Effector CD4-positive, alpha-beta T cell (primary cell): ENCODE measurements at places on chromosomes 1 and 21.
A peak's percentile ranks its signal among the peaks of the same experiment; 100 is the strongest.

DNA sequence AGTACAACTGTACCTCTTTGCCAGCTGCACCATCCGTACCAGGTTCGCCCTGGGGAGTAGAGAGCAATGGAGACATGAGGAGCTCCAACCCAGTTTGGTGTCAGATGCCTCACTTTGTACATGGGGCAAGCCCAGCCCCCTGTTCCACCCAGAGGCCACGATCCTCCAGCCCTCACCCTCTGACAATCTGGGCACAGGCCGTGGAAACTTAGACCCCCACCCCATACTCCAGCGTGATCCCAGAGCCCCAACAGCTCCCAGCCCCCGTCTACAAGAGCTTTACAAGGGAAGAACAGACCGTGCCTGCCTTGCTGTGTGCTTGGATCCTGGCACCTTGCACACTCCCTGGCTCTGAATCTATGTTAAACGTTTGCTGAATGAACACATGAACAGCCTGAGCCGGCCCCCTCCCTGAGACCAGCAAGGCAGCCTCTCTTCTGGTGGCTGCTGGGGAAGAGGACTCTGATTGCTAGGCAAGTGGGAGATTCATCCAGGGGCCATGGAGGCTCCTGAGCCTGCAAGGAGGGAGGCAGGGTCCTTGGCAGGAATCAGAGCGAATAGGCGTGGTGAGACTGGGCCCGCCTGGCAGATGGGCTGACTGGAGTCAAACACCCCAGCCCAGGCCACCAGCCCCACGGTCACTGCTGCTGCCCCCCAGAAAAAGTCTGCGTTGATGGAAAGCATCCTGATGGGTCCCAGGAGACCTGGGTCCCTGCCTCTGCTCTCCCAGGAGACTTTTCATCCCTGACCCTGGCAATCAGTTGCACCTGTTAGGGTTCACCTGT lies 12.5 kb upstream of the PEF1 start:
- no peak for DNase-seq

DNA sequence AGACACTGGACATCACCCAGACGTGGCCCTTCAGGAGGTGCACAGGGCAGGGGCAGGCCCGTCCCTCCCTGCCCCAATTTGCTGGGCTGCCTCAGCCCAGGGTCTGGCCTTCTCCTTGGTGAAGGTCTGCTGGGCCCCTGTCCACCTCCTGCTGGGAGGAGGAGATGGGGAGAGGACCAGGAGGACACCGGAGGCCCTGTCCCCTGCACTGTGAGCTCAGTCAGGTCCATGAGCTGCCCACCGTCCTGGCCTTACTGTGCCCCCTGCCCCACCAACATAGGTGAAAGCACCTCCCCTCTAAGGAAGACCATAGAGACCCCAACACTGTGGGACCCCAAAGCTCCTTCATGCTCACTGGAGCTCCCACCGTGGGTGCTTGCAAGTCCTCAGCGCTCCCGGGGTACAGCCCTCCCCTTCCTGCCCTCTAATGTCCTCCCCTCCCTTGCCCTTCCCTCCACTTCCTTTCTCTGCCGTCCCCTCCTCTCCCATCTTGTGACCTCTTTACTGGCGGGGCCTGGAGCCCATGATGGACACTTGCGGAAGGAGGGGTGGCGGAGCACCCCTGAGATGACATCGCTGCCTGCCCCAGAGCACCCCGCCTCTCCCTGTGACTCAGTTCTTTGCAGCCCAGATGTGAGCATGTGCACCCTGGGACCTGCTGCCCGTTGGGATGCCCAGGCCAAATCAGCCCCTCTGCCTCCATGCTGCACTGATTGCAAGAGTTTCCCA lies 4.6 kb downstream of the LRRC3 start:
- no peak for DNase-seq

GRCh38 chr21:39726133-39726532 lies 18.9 kb upstream of the IGSF5 start:
- DNase-seq, result no peak

GRCh38 chr1:207493212-207493611 lies 2.7 kb upstream of the CR1 start:
- no peak for DNase-seq

DNA sequence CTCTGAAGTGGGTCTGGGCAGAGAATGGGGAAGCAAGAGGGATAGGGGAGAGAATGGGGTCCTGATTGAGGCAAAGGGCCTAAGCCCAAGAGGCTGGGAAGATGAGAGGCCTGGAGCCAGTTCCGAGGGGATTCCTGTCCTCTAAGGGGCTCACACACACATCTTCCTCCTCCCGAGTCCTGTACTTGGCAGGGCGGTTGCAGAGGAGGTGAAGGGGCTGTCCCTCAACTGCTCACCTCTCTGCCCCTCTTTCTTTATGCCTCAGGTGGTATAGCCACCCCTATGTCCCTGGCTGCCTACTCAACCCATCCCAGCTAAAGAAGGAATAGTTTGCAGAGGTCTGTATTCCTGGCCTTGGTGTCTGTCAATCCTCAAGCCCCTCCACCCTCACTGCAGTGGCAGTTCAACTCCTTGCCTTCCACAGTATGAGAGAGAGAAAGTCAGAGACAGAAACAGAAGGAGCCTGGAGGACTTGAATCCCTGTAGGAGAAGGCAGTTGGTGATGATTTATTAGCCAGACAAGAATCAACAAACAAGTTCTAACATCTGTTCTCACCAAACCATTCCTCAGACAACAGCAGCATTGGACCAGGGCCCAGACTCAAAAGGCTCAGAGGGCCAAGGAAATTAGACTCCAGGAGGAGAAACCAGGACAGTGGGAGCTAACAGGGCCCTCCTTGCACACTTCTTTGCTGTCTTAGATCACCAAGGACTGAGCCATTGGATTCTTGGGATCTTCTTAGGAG lies 10.7 kb downstream of the SH2D2A start:
- no peak for DNase-seq

DNA sequence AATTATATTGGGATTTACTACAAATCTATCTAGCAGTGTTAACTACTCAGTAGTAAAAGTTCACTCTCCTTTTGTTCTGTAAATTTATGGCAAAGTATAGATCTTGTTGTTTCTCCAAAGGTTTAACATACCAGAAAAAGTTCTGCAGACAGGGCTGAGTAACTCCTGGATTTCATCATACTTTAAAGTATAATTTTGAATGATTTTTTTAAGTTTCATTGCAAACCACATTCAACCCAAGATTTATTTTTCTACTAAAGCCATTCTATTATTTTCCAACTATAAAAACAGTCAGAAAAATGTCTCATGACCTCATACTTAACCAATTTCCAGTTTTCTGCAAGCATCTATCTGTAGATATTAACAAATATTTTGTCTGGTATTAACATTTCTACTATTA lies 585.8 kb upstream of the ZRANB2 start:
- no peak for DNase-seq

DNA sequence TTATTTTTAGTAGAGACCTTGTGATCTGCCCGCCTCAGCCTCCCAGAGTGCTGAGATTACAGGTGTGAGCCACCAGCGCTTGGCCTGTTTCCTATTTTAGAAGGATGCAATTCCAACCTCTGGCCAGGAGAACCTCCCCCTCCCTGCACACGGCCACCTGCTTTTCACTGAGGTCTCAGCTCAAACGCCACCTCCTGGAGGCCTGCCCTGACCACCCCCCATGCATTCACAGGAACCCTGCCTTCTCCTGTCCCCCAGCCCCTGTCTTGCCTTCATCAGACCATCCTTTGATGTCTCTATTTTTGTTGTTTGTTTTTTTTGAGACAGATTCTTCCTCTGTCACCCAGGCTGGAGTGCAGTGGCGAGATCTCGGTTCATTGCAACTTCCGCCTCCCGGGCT lies 2.3 kb downstream of the SRM start:
- no peak for DNase-seq

GRCh38 chr1:182268669-182269068 lies 122.9 kb downstream of the GLUL start:
- DNase-seq, result no peak

GRCh38 chr1:184747089-184747955 lies 7.3 kb downstream of the EDEM3 start:
- no peak for DNase-seq

- no peak for DNase-seq
These were observed 28.5 kb downstream of the PTGFRN start for GRCh38 chr1:116938216-116938615.

DNA sequence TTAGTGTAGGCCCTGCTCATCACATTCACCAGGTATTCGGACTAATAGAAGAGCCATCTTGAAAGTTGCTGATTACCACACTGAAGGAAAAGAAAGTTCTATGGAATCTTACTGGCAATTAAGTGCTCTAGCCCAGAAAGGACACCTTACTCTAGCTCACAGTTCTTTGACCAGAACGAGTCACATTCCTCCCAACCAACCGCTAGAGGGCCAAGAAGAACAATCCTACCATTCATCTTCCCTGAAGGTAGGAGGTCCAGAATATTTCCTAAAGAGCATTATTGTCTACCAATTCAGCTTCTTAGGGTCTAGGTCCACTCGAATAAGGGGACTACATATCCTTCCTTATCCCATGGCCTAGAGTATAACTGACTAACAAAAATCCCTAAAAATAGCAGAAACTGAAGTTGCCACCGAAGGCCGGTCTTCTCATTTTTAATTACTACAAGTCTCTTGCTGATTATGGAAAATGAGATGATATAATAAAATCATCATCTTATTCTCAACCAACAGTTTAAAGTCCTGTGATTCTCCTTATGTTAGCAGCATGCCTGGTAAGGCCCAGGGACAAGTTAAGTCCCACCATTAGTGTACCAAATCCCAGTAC lies 2.7 kb upstream of the FMO1 start:
- DNase-seq, result no peak

DNA sequence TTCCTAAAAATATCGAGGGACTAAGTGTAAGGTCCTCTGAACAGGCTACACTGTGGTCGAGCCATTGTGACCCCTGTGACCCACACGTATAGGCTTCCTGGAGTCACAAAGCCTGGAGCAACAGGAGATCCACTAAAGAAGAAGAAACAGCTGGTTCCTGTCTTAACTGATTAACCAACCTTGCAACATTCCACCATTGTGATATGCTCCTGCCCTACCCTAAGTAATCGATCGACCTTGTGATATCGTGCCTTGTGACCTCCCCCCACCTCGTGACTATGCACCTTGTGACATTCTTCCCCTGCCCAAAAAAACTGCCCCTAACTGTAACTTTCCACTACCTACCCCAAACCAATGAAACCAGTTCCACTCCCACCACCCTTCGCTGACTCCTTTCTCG lies 304.6 kb upstream of the FAM78B start:
- no peak for DNase-seq

- no peak for DNase-seq
These were observed 86.2 kb upstream of the ZBTB18 start for GRCh38 chr1:243964915-243965314.

DNA sequence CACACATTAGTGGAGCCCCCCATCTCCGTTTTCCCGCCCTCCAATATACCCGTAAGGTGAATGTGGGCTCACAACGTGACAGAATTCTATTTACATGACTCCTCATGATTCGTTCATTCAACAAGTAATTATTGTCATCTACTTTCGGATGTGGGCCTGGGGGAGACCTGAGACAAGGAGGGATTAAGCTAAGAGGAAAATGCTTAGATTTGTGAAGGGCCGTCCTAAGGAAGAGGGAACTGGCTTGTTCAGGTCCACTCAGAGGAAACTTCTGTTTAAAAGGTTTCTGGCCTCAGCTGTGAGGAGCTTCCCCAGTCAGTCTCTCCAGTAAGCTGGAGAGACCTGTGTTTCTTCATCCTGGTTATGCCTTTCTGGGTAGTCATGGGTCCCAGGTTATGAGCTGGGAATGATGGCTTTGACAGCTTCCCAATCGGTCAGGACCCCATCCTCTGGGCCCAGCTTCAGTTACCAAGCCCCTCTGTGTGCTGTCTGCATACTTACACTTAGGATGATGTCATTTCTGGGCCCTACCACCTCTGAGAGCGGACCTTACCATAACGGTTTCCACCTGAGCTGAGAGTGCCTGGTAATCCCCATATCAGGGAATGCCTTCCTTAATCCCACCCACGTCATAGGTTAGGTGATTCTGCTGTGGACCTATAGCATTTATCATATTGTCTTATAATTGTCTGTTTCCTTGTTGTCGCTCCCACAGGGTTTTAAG lies 687 bp upstream of the ERI3 start:
- DNase-seq, result no peak

DNA sequence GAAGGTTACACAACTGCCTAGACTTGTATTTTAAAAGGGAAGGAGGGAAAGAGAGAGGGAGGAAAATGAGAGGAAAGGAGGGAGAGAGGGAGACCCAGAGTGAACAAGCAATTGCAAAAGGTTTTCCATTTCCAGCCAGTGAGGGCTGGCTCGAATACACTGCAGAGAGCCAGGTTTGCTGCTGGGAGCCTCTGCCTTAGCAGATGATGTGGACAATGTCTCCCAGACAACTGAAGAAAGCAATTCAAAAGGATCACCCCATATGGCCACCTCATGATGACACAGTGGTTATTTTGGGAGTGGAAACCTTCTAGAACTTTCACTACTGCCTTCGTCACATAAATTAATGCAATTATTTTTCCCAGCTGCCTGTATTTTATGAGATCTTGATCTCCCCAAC lies 86.4 kb downstream of the BCAR3 start:
- no peak for DNase-seq

DNA sequence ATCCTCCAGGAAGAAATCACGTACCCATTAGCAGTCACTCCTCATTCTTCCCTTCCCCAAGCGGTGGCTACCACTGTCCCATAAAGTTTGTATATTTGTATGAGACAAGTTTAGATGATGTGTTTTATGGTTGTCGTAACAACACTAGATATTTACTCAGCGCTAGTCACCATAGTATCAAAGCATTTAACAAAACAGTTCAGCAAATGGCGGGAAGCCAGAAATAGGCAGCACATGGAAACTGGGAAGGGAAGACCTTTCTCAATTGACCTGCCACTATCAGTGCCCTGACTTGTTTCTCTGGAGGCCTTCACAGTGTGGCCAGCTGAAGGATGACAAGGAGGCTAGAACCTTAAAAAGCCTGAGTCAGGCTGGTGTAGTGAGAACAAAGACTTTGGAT lies 31.1 kb downstream of the CNST start:
- DNase-seq, result no peak

DNA sequence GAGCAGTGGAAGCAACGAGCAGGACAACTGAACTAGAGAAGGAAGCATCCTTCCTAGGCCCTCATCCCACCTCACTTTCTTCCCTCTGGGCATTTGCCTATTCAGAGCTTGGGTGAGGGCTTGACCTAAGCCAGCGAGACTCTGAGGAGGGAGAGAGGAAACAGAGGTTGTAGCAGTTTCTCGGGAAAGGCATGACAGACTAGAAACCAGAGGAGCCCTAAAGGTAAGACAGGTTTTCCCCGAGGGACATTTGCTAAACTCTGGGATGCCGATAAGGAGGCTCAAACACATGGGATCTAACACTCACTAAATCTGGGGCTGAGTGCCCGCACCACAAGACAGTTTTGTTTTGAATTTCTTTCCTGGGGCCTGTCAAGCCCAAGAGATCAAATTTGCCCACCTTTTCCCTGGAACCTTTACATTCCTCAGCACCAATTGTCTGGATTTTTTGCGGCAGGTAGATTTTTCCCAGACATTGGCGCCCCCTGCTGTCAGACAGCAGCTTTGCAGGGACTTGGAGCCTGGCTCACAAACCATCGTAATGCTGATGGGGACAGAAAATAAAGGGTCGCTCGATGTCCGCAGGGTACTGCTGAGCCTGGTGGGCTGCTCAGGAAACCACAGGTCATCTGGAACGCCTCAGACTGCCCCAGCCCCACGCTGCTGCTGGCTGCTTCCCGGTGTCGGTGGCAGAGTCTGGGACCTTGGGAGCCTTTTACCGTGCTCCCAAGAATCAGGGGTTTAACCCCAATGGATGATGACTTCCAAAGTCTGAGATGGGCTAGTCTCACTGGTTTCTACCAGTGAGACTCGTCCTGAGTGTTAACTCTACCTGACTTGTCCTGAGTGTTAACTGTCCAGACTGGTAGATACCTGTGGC lies 23.4 kb upstream of the TSPAN2 start:
- peak; percentile 53 for DNase-seq

- DNase-seq, result no peak
These were observed 3.6 kb downstream of the AK4 start for GRCh38 chr1:65151641-65152040.

GRCh38 chr1:108704496-108704895 lies 8.2 kb upstream of the FNDC7 start:
- no peak for DNase-seq
